ENCODE measurements at places on chromosomes 6 and 20. TPM values are rescaled to one million over a fixed set of nuclear protein-coding genes. Genes with fewer than 3 reads are reported as not detected.

- DNase-seq, result no peak
These were observed 3.7 kb downstream of the MLIP start for GRCh38 chr6:54114991-54115390.

GRCh38 chr6:131724114-131724513, 13.3 kb upstream of the CTAGE9 start:
- no peak for DNase-seq

The HRH3 gene
- not detected for total RNA-seq

GRCh38 chr20:49724408-49725223, 10.9 kb upstream of the B4GALT5 start:
- no peak for DNase-seq

GRCh38 chr6:1820165-1820564, 210.4 kb downstream of the FOXC1 start:
- no peak for DNase-seq

The SLC13A3 gene
- total RNA-seq, result not detected

DNA sequence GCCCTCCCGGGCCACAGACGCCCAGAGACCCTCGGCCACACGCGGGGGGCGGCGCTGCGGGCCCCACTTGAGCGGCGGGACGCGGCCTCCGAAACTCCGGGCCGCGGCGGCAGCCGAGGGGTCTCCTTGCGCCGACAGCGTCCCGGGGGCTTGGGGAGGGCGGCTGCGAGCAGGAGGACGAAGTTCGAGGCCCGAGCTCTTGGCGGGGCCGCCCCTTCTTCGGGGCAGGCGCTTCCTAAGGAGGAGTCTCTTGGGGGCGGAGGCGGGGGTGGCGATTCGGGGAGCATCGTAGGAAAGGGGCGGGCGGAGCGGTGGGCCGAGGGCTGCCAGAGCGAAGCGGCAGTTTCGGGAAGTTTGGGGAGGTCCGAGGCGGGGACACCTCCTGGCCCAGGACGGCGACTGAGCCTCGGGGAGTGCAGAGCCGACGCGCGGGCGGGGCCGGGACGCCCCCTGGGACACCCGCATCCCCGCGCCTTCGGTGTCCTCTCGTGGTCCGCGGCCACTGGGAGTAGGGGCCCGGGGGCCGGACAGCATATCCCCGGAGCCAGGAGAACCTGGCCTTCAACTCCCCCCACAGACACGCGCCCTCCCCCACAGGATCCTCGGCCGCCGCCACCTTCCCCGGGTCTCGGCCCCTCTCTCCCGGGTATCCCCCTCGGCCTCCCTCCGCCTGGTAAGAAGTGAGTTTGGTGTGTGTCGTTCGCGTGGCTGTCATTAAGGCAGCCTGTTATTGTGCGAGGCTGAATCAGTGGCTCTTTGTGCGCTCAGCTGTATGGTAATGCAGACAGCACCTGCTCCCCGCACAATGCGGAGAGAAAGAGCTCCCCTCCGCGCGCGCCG, 613 bp upstream of the DLL1 start:
- DNase-seq, result no peak

GRCh38 chr6:15713325-15713724, 50.5 kb upstream of the DTNBP1 start:
- DNase-seq, result no peak
